ENCODE measurements at places on chromosomes 1 and 21. TPM values are rescaled to one million over a fixed set of nuclear protein-coding genes. Genes with fewer than 3 reads are reported as not detected.

Gene DDAH1
- total RNA-seq, result 68.2 TPM

- H3K27me3 ChIP-seq, result no peaks in the 10 kb centered on the region
- no peak overlapping the region for H3K27ac ChIP-seq
- no peaks in the 10 kb centered on the region for H3K36me3 ChIP-seq
- no peak for DNase-seq
- no peak overlapping the region for H3K4me3 ChIP-seq
- H3K4me1 ChIP-seq, result peaks cover 8% of the 10 kb centered on the region
Measured at GRCh38 chr1:192986110-192986747, 72.9 kb downstream of the UCHL5 start.

- no peaks in the 10 kb centered on the region for H3K27me3 ChIP-seq
- H3K4me1 ChIP-seq, result no peaks in the 10 kb centered on the region
- H3K4me3 ChIP-seq, result no peak overlapping the region
- no peak overlapping the region for H3K27ac ChIP-seq
Measured at GRCh38 chr21:44329971-44330681, 9.1 kb downstream of the CFAP410 start.

Gene A3GALT2
- not detected for total RNA-seq

Gene RLF
- total RNA-seq, result 15.1 TPM

- peak overlapping the region; percentile 52 for H3K4me3 ChIP-seq
- DNase-seq, result no peak
- peaks cover 40% of the 10 kb centered on the region for H3K4me1 ChIP-seq
- H3K27ac ChIP-seq, result peak overlapping the region; percentile 97
- H3K36me3 ChIP-seq, result peaks cover 14% of the 10 kb centered on the region
Measured at GRCh38 chr1:234611847-234612351, 1.9 kb upstream of the IRF2BP2 start.

Gene SMG5
- total RNA-seq, result 126 TPM

GRCh38 chr1:231853588-231854207 lies 227.1 kb downstream of the DISC1 start:
- H3K36me3 ChIP-seq, result no peaks in the 10 kb centered on the region
- DNase-seq, result no peak
- no peak overlapping the region for H3K27ac ChIP-seq
- no peak overlapping the region for H3K4me3 ChIP-seq
- no peaks in the 10 kb centered on the region for H3K4me1 ChIP-seq

Gene CTH
- 13.2 TPM for total RNA-seq
